Epithelial cell of proximal tubule (primary cell): ENCODE measurements at places on chromosomes 2 and 18. TPM values are rescaled to one million over a fixed set of nuclear protein-coding genes. Genes with fewer than 3 reads are reported as not detected.

FNDC4 gene
- total RNA-seq: 7.3 and 26.6 TPM in 2 replicates

POTEI gene
- not detected in 2 replicates for total RNA-seq

IL1B gene
- 0.65 TPM in 1 of 2 replicates, not detected in the other for total RNA-seq

HOXD13 gene
- not detected in 2 replicates for total RNA-seq

TEKT4 gene
- not detected in 2 replicates for total RNA-seq

ANKRD30B gene
- total RNA-seq: 0.14 and 0.17 TPM in 2 replicates

GALNT5 gene
- 1.1 and 2.0 TPM in 2 replicates for total RNA-seq

- no peak for DNase-seq
These were observed 909 bp downstream of the NFATC1 start for GRCh38 chr18:79396431-79397246.

DNA sequence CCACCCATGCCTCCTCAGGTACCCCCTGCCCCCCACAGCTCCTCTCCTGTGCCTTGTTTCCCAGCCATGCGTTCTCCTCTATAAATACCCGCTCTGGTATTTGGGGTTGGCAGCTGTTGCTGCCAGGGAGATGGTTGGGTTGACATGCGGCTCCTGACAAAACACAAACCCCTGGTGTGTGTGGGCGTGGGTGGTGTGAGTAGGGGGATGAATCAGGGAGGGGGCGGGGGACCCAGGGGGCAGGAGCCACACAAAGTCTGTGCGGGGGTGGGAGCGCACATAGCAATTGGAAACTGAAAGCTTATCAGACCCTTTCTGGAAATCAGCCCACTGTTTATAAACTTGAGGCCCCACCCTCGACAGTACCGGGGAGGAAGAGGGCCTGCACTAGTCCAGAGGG is 803 bp upstream of the DES start:
- DNase-seq: no peak

- peak; percentile 9 for DNase-seq
These were observed 342.9 kb downstream of the SPAG16 start for GRCh38 chr2:213627054-213627710.

- no peak for DNase-seq
These were observed 755 bp downstream of the NOL4 start for GRCh38 chr18:34223893-34224422.

GRCh38 chr2:62293490-62294271 is 97.8 kb downstream of the B3GNT2 start:
- peak; percentile 89 for DNase-seq

- DNase-seq: no peak
These were observed 421.0 kb upstream of the NETO1 start for GRCh38 chr18:73288813-73289212.

GRCh38 chr18:57771193-57771592 is 31.9 kb downstream of the ATP8B1 start:
- no peak for DNase-seq

DNA sequence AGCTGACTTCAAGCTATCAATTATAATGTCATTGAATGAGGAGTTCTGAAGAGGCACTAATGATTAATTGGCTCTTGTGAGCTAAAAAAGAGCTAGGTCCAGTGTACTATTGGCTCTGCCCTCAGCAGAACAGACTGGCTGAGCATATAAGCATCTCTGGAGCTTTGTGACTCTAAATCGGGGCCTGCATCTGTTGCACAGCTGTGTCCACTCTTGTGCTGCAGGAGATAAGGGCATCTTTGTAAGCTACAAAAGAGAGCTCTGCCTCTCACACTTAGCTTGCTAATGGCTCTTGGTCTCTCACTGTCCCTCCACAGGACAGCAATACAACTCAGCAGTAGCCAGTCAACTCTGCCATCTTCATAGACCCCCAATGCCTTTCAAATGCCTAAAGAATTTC is 61.5 kb upstream of the L3MBTL4 start:
- no peak for DNase-seq

GRCh38 chr2:137173463-137173862 is 408.1 kb downstream of the THSD7B start:
- no peak for DNase-seq

DNA sequence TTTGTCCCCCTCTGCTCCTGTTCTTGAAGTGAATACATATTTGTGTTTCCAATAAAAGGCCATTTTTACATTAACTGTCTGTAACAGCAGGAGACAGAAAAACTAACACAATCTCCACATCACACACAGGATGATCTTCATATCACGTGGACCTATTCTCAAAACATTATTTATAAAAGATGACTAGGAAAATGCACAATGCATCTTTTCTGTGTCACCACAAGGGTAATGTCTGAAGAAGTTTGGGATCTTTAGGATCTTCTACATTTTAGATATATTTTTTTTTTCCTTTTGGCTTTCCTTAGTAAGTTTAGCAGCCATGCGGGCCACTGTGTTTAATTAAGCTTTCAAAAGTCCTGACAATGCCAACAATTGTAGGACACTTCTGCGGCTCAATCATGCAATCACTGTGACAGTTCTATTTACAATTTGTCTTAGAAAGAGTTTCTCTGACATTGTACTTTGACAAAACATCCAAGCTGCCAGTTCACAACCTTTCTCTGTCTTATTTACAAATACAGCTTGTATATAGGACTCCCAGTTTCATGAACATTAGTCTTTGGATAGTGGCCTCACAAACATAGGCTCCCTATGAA is 12.3 kb downstream of the BCL11A start:
- DNase-seq: no peak

DNA sequence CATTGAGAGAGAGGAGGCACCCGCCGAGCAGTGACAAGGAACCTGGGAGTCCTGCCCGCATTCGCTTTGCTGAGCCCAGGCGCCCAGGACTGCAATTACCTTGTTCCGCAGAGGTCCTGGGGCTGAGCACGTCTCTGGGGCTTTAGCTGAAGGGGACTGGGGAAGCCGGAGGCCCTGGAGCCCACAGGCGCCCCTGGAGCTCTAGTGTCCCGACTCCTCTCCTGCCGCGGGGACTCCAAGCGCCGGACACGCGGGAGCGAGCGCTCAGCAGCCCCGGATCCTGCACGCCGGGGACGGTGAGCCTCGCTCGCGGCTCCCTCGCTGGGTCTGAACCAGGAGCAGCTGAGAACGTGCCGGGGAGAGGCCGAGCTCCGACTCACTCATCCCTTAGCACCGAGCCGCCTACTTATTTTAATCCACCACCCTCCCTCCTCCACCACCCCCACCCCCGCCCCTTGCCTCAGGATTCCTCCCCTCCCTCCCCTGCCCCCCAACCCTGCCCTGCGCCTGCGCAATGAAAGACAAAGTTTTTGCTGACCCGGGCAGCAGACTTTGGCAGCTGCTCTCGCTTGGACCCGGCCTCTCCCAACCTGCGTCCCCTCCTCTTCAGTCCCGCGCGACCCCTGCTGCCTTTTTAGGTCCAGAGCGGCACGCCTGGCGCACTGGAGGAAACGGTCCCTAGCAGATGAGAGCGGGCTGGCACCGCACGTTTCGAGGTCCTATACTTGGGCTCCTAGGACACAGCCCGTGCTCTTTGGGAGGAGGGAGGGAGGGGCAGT is at the start of gene OSR1:
TSS of gene OSR1 (minus strand) at position 382 of the 779 bp plus-strand sequence. CDS start 4,818 bp downstream, outside the sequence.
- DNase-seq: no peak

DNA sequence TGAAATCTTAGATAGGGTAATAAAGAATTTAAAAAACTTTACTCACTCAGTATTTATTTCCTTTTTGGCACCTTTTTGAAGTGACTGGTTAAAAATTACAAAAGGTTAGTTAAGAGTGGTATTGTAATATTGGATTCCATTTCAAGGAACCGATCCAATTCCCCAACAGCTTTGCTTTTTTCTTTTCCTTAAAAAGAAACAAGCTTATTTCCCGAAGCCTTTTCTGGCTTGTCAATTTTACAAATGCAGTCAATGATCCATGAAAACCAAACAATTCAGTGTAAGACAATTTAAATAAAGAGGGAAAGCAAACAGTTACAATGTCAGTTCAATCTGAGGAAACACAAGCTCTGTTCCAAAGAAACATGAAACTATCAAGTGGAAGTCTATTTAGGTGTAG is 200.2 kb downstream of the RIT2 start:
- peak; percentile 54 for DNase-seq

DNA sequence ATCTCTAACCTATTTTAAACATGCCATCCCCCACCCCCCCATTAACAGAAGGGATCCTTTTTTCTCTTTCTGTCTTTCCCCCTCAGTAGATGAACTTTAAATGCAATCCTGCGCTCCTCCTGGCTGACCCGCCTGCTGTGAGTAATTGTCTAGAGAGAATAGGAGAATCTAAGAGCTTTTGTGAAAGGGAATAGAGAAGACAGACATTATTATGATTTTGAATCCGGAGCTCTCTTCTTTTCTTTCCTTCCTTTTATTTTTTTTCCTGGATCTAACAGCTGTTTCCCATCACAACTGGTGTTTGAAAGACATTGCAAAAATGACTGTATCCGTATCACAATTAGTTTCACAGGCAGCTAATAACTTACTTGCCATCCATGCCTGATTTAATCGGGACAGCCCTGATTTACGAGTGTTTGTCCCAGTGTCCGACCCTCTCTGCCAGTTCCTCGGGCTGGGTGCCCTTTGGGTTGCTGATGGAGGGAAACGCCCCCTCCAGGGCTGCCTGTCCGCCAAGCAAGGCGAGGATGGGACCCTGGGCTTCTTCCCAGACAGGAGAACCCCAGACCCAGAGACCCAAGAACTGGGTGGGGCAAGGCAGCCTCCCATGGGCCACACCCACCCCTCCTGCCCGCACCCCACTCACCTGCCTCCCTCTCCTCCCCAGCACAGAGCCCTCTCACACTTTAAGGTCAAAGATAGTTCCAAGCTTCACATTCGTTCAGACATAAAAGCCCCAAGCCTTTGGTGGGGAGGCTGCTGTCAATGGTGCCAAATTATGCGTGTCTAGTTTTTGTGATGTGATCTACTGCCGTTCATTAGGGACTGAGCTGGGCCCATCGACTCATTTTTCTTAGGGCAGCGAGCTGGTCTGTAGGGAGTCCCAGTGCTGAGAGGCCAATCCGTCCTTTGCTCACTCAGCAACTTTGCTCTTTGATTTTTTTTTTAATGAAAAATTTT is 231.7 kb downstream of the ZNF516 start:
- DNase-seq: no peak

- DNase-seq: no peak
These were observed 28.4 kb downstream of the ARL4C start for GRCh38 chr2:234468503-234468902.

- DNase-seq: no peak
These were observed at the start of gene SOX11 for GRCh38 chr2:5691985-5692529. Gene SOX11 (plus strand): TSS chr2:5692384. CDS start chr2:5692722, 338 bp downstream.

DNA sequence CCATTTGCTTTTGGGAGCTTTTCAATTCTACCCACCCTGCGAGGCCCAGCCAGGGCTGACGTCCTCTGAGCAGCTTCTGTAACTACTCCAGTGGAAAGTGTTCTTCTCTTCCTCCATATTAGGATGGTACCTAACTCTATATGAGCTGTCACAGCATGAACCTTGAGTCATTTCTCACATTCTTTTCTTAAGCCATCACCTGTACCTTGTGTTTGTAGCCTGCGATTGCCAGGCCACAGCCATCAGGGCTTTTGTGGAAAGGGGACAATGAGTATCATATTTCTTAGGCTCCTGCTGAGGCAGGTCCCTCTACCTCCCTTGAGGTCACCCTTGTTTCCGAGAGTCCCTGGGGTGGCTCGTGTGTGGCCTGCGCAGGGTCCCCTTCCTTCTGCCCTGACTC is 144.5 kb upstream of the DLX2 start:
- no peak for DNase-seq

DNA sequence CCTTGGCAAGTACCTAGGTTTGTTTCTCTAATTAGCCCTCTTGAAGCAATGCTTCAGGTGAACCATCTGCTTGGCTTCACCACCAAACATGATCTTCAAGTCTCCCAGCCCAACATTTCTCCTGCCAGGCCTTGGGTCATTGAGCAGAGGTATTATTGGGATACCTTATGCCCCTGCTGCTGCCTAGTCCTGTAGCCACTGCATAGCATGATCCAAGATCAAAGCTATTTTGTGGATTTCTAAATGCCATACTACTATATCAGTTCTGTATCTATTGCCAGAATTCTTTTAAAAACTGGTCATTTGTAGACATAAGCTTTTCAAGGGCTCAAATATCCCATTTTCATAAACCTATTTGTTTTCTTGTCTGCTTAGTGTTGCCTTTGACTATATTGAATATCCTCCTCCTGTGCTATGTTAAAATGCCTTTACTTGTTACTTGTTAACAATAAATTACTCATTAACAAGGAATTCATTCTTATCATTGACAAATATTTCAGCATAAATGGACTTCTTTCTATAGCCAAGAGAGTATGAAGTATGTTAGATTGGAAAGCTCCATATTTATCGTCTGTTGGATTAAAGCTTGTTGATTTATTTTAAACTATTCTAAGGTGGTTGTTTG is 204.5 kb upstream of the RBBP8 start:
- no peak for DNase-seq

- DNase-seq: no peak
These were observed 144.4 kb upstream of the KCNJ3 start for GRCh38 chr2:154554046-154554445.

DNA sequence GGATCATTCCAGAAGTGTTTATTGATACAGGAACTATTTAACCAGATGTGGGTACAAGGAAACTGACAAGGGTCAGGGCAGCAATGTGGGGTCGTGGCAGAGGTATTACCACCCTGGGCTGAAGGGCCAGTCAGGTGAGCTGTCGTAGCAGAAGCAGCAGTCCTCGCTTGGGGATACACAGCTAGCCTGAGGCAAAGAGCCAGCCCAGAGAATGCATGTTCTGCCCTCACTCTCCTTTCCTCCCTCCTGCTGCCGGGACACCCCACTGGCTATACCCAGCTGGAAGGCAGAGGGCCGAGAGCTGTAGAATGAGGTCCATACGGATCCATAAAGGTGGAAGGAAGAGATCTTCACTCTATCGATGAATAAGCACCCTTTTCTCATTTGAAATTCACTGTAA is 32.2 kb upstream of the GBX2 start:
- no peak for DNase-seq

DNA sequence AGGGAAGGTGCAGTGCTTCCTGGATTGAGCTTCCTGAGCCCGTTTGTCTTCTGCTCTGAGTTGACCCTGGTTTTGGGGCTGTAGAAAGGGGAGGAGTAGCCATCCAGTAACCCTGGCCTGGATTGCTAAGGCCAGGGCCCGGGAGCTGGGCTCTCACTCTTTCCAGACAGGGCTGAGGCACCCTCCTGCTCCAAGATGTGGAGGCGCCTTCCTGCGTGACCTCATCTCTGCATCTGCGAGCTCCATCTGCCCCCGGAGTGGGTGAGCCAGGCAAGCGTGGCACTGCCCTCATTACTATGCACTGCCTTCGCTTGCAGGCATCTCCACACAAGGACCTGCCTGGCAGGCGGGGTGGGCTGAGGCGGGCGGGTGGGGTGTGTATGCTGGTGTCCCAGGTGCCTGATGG is 58.0 kb downstream of the RAB31 start:
- no peak for DNase-seq

DNA sequence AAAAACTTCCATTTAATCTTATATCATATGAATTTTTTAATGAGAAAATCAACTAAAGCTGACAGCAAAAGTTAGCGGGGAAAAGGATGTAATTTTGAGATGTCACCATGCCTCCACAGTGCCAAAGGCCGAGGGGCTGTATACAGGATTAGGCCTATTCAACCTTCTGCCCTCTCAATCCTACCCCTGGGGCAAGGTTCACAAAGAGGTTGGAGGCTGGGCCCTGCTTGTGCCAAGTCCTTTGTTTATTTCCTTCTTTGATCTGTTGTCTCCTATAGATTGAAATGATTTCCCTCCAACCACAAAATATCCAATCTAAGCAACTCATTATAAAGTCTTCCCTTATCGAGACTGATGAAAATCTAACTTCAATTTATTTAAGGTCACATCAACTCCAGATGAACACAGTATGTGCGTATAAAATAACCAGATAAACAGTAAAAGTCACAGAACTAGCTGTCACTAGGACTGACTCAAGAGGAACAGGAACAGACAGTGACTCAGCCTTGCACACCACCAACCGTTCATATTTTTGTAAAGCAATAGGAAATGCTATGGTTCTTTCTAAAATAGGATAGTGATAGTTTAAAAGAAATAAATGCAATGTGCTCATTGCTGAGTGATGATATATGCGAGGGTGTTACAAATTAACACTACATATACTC is 95.8 kb downstream of the SLC25A12 start:
- DNase-seq: no peak
